ENCODE measurements at places on chromosomes 3 and 15. TPM values are rescaled to one million over a fixed set of nuclear protein-coding genes. Genes with fewer than 3 reads are reported as not detected.
A peak's percentile ranks its signal among the peaks of the same experiment; 100 is the strongest.

The CASR gene
- total RNA-seq: not detected

The GASK1A gene
- 1.0 TPM for total RNA-seq

The LRRC49 gene
- total RNA-seq: 7.4 TPM

The CYP19A1 gene
- not detected for total RNA-seq

The PCLAF gene
- 93.5 TPM for total RNA-seq

The CRABP1 gene
- total RNA-seq: 0.47 TPM

The GREM1 gene
- total RNA-seq: 0.66 TPM

The ERC2 gene
- total RNA-seq: not detected

GRCh38 chr3:135246027-135246426 lies 451.0 kb downstream of the EPHB1 start:
- DNase-seq: no peak
- H3K4me3 ChIP-seq: no peak overlapping the region
- no peaks in the 10 kb centered on the region for H3K4me1 ChIP-seq
- H3K36me3 ChIP-seq: no peaks in the 10 kb centered on the region

GRCh38 chr3:139585820-139586219 lies 46.3 kb upstream of the RBP1 start:
- no peak for DNase-seq
- no peak overlapping the region for H3K27ac ChIP-seq
- H3K4me1 ChIP-seq: no peaks in the 10 kb centered on the region

- H3K4me3 ChIP-seq: no peak overlapping the region
- H3K27me3 ChIP-seq: peaks cover 58% of the 10 kb centered on the region
- H3K27ac ChIP-seq: no peak overlapping the region
- H3K36me3 ChIP-seq: no peaks in the 10 kb centered on the region
- no peaks in the 10 kb centered on the region for H3K4me1 ChIP-seq
- DNase-seq: no peak
Observed at GRCh38 chr3:137264843-137265330, 307.1 kb downstream of the IL20RB start.

- H3K27ac ChIP-seq: no peak overlapping the region
- H3K36me3 ChIP-seq: no peaks in the 10 kb centered on the region
- H3K4me1 ChIP-seq: no peaks in the 10 kb centered on the region
Observed at GRCh38 chr3:151113343-151113742, 27.9 kb downstream of the MED12L start.

DNA sequence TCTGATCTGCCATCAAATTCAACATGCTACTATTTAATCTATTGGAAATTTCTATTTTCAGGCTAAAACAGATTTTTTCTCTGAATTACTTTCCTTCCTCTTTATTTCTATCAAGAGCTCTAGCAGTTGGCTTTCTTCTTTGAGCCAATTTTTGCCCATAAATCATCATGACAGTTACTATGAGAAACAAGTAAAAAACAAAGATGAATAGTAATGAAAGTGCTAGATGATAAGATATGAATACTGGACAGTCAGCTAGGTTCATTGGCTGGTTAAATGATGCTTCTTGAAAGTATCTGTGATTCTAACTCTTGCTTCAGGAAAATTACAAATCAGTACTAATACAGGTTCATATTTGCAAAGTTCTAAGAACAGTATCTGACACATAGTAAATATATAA lies 38.6 kb upstream of the NANOGP8 start:
- H3K36me3 ChIP-seq: no peaks in the 10 kb centered on the region
- H3K4me3 ChIP-seq: no peak overlapping the region
- H3K4me1 ChIP-seq: no peaks in the 10 kb centered on the region
- H3K27me3 ChIP-seq: no peaks in the 10 kb centered on the region

DNA sequence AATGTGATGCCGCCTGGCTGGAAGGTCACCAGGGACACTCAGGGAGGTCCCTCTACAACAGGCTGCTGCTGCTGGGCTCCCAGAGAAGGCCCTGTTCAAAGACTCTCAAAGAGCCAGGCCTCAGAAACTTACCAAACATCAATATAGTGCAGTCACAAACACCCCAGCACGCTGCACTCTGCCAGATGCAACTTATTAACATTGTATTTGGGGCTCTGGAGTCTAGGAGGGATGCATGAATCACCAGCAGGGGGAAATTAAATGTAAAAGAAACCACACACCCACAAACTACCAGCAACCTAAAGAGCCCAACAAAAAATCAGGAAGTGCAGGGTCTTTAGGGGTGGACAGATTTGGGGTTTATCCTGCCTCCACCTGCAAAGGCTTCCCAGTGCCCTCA lies 74.6 kb upstream of the SPATA12 start:
- no peak overlapping the region for H3K27ac ChIP-seq
- H3K27me3 ChIP-seq: no peaks in the 10 kb centered on the region
- peaks cover 3% of the 10 kb centered on the region for H3K4me1 ChIP-seq
- no peaks in the 10 kb centered on the region for H3K36me3 ChIP-seq

DNA sequence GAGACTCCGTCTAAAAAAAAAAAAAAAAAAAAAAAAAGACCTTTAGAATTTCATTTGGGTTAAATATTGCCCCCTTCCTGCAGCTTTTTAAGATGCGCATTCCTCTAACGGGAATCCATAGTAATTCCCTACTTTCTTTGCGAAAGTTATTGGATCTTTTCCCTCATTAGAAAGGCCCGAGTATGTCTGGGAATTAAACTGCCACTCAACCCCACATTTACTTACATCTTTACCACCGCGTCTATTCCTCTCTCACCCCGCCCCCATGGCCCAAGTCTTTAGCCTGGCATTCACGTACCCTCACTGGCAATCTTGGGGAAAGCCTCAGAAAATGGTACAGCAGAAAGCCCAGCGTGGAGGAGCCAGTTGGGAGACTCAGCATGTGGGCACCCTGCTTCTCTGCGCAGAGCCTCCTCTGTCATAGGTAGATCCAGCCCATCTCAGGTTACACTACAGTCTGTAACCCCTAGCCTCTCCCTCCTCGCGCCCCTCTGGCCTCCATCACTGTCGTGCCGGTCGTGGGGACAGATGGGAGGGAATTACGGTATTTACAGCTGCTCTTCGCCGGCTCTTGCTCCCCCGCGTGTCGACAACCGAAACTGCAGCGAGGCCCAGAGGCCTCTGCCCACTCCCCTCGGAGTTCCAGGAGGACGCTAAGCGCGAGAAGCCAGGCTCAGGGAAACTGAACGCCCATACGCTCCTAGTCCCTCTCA lies 6.4 kb upstream of the ANKDD1A start:
- no peaks in the 10 kb centered on the region for H3K4me1 ChIP-seq
- no peak overlapping the region for H3K4me3 ChIP-seq
- H3K27me3 ChIP-seq: no peaks in the 10 kb centered on the region
- H3K27ac ChIP-seq: no peak overlapping the region
- no peaks in the 10 kb centered on the region for H3K36me3 ChIP-seq

- H3K4me1 ChIP-seq: peaks cover 17% of the 10 kb centered on the region
- DNase-seq: peak; percentile 45
- H3K36me3 ChIP-seq: no peaks in the 10 kb centered on the region
Observed at GRCh38 chr3:61560517-61561373, 626 bp upstream of the PTPRG start.

- H3K4me1 ChIP-seq: no peaks in the 10 kb centered on the region
- H3K4me3 ChIP-seq: no peak overlapping the region
- peaks cover 15% of the 10 kb centered on the region for H3K36me3 ChIP-seq
- H3K27ac ChIP-seq: no peak overlapping the region
- no peaks in the 10 kb centered on the region for H3K27me3 ChIP-seq
- DNase-seq: no peak
Observed at GRCh38 chr3:48543271-48543866, 13.2 kb downstream of the PFKFB4 start.

DNA sequence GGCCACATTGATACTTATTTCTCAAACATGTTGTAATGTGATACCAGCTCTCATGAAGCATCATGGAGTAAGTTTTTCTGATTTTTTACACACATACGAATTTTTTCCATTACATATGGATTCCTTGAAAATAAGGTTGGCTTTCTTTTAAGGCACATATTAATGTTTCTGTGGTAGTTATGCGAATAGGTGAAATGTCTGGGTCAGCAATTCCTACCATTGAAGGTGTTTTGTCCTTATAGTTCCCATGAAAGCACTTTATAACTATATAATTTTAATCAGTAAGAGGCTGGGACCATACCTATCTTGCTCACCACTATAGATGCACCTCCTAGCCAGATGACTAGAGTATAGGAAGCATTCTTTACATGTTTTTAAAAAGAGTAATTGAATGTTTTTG lies 33.0 kb downstream of the PHLDB2 start:
- no peak overlapping the region for H3K4me3 ChIP-seq
- no peak for DNase-seq
- H3K4me1 ChIP-seq: peaks cover 56% of the 10 kb centered on the region
- H3K27ac ChIP-seq: peak overlapping the region; percentile 71
- no peaks in the 10 kb centered on the region for H3K27me3 ChIP-seq
- peaks cover 31% of the 10 kb centered on the region for H3K36me3 ChIP-seq

DNA sequence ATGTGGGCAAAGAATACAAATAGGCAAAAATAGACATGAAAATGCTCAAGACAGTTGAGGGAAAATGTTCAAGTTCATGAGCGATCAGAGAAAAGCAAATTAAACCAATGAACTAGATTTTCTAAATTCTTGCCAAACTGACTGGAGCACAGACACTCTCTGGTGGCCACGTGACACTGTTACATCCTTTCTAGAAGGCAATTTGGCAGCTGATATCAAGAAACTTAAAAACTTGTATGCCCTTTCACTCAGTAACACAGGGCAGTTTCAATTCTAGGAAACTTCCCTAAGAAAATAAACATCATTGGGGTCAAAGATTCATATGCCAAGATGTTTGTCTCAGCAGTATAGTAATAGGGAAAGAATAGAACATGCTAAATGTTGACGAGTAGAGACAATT lies 52.2 kb downstream of the ABHD5 start:
- no peaks in the 10 kb centered on the region for H3K36me3 ChIP-seq
- no peaks in the 10 kb centered on the region for H3K4me1 ChIP-seq
- H3K27ac ChIP-seq: no peak overlapping the region
- DNase-seq: no peak
- H3K4me3 ChIP-seq: no peak overlapping the region
- no peaks in the 10 kb centered on the region for H3K27me3 ChIP-seq

- H3K27ac ChIP-seq: no peak overlapping the region
- H3K4me1 ChIP-seq: no peaks in the 10 kb centered on the region
- no peaks in the 10 kb centered on the region for H3K27me3 ChIP-seq
- no peak for DNase-seq
Observed at GRCh38 chr15:68506071-68506470, 72.7 kb upstream of the CORO2B start.

- H3K36me3 ChIP-seq: no peaks in the 10 kb centered on the region
- no peak overlapping the region for H3K27ac ChIP-seq
- no peaks in the 10 kb centered on the region for H3K27me3 ChIP-seq
- no peak overlapping the region for H3K4me3 ChIP-seq
- no peak for DNase-seq
Observed at GRCh38 chr3:10351013-10351735, 30.3 kb upstream of the SEC13 start.

- DNase-seq: no peak
- no peak overlapping the region for H3K4me3 ChIP-seq
- H3K27ac ChIP-seq: no peak overlapping the region
- no peaks in the 10 kb centered on the region for H3K4me1 ChIP-seq
- H3K36me3 ChIP-seq: no peaks in the 10 kb centered on the region
Observed at GRCh38 chr15:74040109-74040850, 42.1 kb downstream of the GOLGA6A start.

GRCh38 chr3:160126761-160127160 lies 98.5 kb upstream of the C3orf80 start:
- no peak for DNase-seq
- no peak overlapping the region for H3K27ac ChIP-seq
- H3K36me3 ChIP-seq: no peaks in the 10 kb centered on the region
- H3K4me1 ChIP-seq: no peaks in the 10 kb centered on the region
- no peaks in the 10 kb centered on the region for H3K27me3 ChIP-seq
- no peak overlapping the region for H3K4me3 ChIP-seq

DNA sequence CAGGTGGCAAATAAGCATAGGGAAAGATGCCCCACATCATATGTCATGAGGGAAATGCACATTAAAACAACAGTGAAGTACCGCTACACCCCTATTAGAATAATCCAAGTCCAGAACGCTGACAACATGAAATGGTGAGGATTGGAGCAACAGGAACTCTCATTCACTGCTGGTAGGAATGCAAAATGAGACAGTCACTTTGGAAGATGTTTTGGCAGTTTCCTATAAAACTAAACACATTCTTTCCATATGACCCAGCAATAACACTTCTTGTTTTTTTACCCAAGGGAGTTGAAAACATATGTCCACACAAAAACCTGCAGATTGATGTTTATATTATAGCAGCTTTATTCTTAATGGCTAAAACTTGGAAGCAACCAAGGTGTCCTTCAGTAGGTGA lies 116.4 kb upstream of the TOPAZ1 start:
- DNase-seq: no peak
- no peaks in the 10 kb centered on the region for H3K4me1 ChIP-seq
- no peak overlapping the region for H3K27ac ChIP-seq
- H3K36me3 ChIP-seq: no peaks in the 10 kb centered on the region

- no peak overlapping the region for H3K27ac ChIP-seq
- H3K27me3 ChIP-seq: no peaks in the 10 kb centered on the region
- no peaks in the 10 kb centered on the region for H3K4me1 ChIP-seq
Observed at GRCh38 chr3:110928016-110928662, 143.5 kb upstream of the NECTIN3 start.

Data from HCT116 (cell line).